ENCODE measurements at places on chromosomes 12 and 14. TPM values are rescaled to one million over a fixed set of nuclear protein-coding genes. Genes with fewer than 3 reads are reported as not detected.

IAPP gene
- total RNA-seq, result not detected

ACIN1 gene
- 34.0 TPM for total RNA-seq

VRTN gene
- total RNA-seq, result not detected

SLC38A6 gene
- 25.9 TPM for total RNA-seq

MFAP5 gene
- 0.85 TPM for total RNA-seq

GAS2L3 gene
- 23.7 TPM for total RNA-seq

SAMD15 gene
- 2.3 TPM for total RNA-seq

FGF23 gene
- total RNA-seq, result not detected

CLEC4D gene
- not detected for total RNA-seq

SPTB gene
- not detected for total RNA-seq

FAR2 gene
- 1.6 TPM for total RNA-seq

DLGAP5 gene
- 29.0 TPM for total RNA-seq

ADAMTS20 gene
- not detected for total RNA-seq

AICDA gene
- 0.30 TPM for total RNA-seq

GLIPR1L2 gene
- total RNA-seq, result 0.65 TPM

CYP27B1 gene
- 0.87 TPM for total RNA-seq

NGB gene
- total RNA-seq, result 0.35 TPM

DIO2 gene
- total RNA-seq, result under 0.01 TPM

ZNF641 gene
- 11.1 TPM for total RNA-seq

SLC38A4 gene
- total RNA-seq, result under 0.01 TPM

KITLG gene
- total RNA-seq, result 189 TPM

SELPLG gene
- total RNA-seq, result 2.3 TPM

KRT86 gene
- total RNA-seq, result 2.4 TPM

TAC3 gene
- not detected for total RNA-seq

FNTB gene
- total RNA-seq, result 14.0 TPM

SERPINA3 gene
- total RNA-seq, result 46.4 TPM

SYNE3 gene
- total RNA-seq, result 0.15 TPM

EEF1AKMT3 gene
- total RNA-seq, result 4.3 TPM

B3GNT4 gene
- 18.9 TPM for total RNA-seq

SMOC1 gene
- 0.10 TPM for total RNA-seq

CLEC14A gene
- under 0.01 TPM for total RNA-seq

GPD1 gene
- 0.69 TPM for total RNA-seq

STAC3 gene
- total RNA-seq, result 1.2 TPM

P2RX2 gene
- total RNA-seq, result not detected

RHOJ gene
- not detected for total RNA-seq

GPR68 gene
- 3.6 TPM for total RNA-seq

ACRBP gene
- 0.15 TPM for total RNA-seq

HOXC9 gene
- total RNA-seq, result 6.5 TPM

PPM1H gene
- 27.1 TPM for total RNA-seq

CIT gene
- total RNA-seq, result 9.5 TPM

EML5 gene
- total RNA-seq, result 0.55 TPM
